GM23248 (cell line): ENCODE measurements at places on chromosomes 1 and 21. TPM values are rescaled to one million over a fixed set of nuclear protein-coding genes. Genes with fewer than 3 reads are reported as not detected.

The MEAF6 gene
- 116 and 117 TPM in 2 replicates for total RNA-seq

The ASCL5 gene
- total RNA-seq = not detected in 2 replicates

The C4BPB gene
- not detected in 2 replicates for total RNA-seq

The BECN2 gene
- total RNA-seq = not detected in 2 replicates

The CHD5 gene
- total RNA-seq = 0.11 and 0.25 TPM in 2 replicates

The ZBTB8B gene
- total RNA-seq = not detected in 2 replicates

The VAV3 gene
- under 0.01 and 0.63 TPM in 2 replicates for total RNA-seq

The HSD3B1 gene
- total RNA-seq = not detected in 2 replicates

The CR2 gene
- total RNA-seq = not detected in 2 replicates

The GUCA2B gene
- not detected in 2 replicates for total RNA-seq

The TMCO1 gene
- total RNA-seq = 116 and 126 TPM in 2 replicates

The PROK1 gene
- not detected in 2 replicates for total RNA-seq

The ZSWIM5 gene
- total RNA-seq = 0.54 and 1.1 TPM in 2 replicates

The NUDT4B gene
- total RNA-seq = 24.0 and 47.0 TPM in 2 replicates

The RPTN gene
- not detected in 2 replicates for total RNA-seq

The MYOM3 gene
- total RNA-seq = 1.0 and 1.4 TPM in 2 replicates

The SLC45A1 gene
- 0.25 and 0.97 TPM in 2 replicates for total RNA-seq

The KCNH1 gene
- total RNA-seq = 1.5 and 1.8 TPM in 2 replicates

The AVPR1B gene
- not detected in 2 replicates for total RNA-seq

The FCRL5 gene
- not detected in 2 replicates for total RNA-seq

The ABL2 gene
- 38.6 and 43.3 TPM in 2 replicates for total RNA-seq

The GBP6 gene
- not detected in 2 replicates for total RNA-seq

The GBP7 gene
- total RNA-seq = not detected in 2 replicates

The FCRL1 gene
- not detected in 2 replicates for total RNA-seq

The FBXO28 gene
- total RNA-seq = 28.5 and 31.8 TPM in 2 replicates

The NIBAN1 gene
- total RNA-seq = 34.8 and 35.5 TPM in 2 replicates

The TCP10L gene
- total RNA-seq = 0.97 TPM in 1 of 2 replicates, not detected in the other

The DMBX1 gene
- total RNA-seq = not detected in 2 replicates

The NBPF26 gene
- total RNA-seq = 16.2 and 16.5 TPM in 2 replicates

The IFI44L gene
- total RNA-seq = not detected in 2 replicates

The EFNA3 gene
- 1.4 and 3.0 TPM in 2 replicates for total RNA-seq

The NEK2 gene
- total RNA-seq = 11.3 and 13.8 TPM in 2 replicates

The CFAP74 gene
- not detected in 2 replicates for total RNA-seq

The ZNF362 gene
- 9.6 and 9.7 TPM in 2 replicates for total RNA-seq

The ERG gene
- total RNA-seq = 0.76 and 6.2 TPM in 2 replicates

The EXTL1 gene
- 3.4 and 5.5 TPM in 2 replicates for total RNA-seq

The CELF3 gene
- not detected in 2 replicates for total RNA-seq

The OR10T2 gene
- total RNA-seq = not detected in 2 replicates

The RSPO1 gene
- 0.22 TPM in 1 of 2 replicates, not detected in the other for total RNA-seq
